ELF-1 (cell line): ENCODE measurements at places on chromosomes 16 and 17.
A peak's percentile ranks its signal among the peaks of the same experiment; 100 is the strongest.

DNA sequence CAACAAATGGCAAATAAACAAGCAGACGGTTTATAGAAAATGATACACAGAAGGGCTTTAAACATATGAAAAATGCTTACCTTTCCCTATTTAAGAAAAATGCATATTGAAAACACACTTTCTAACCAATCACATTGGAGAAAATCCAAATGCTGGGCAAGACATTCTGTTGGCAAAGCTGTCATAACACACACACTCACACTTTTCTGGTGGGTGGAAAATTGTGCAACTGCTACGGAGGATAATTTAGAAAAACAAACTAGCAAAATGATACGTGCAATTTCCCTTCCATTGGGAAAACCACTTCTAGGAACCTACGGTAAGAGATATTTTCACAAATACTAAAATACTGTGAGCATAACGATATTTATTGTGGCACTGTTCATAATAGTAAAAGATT, 9.8 kb upstream of the MYH3 start:
- DNase-seq, result no peak

DNA sequence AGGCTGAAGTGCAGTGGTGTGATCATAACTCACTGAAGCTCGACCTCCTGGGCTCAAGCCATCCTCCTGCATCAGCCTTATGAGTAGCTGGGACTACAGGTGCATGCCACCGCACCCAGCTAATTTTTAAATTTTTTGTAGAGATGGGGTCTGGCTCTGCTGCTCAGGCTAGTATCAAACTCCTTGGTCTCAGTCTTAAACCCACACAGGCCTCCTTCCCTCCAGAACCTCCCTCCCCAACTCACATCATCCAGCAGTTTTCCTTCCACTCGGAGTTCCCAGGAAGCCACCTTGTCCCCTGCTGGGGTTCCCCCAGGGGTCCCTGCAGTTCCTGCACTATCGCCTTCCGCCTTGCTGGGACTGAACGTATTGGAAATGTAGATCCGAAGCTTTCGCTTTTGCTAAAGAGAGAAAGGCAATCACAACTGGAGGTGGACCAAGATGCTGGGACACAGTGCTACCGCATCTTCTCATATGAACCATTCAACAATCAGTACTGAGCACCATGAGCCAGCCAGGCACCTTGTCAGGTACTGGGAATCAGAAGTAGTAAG, 7.2 kb downstream of the SMARCD2 start:
- DNase-seq, result no peak

DNA sequence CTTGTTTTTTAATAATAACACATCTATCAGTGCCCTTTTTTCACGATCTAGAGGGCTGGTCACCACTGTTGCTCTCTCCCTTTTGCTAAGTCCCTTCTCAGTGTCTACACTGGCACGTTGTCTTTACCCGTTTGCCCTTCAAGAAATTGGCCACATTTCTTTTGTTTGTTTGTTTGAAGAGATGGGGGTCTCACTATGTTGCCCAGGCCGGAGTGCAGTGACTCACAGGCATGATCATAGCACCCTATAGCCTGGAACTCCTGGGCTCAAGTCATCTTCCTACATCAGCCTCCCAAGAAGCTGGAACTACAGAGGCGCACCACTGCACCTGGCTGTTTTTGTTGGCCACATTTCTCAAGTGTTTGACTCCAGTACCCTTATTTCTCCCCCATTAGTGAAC, 138.0 kb upstream of the AXIN2 start:
- no peak for DNase-seq

DNA sequence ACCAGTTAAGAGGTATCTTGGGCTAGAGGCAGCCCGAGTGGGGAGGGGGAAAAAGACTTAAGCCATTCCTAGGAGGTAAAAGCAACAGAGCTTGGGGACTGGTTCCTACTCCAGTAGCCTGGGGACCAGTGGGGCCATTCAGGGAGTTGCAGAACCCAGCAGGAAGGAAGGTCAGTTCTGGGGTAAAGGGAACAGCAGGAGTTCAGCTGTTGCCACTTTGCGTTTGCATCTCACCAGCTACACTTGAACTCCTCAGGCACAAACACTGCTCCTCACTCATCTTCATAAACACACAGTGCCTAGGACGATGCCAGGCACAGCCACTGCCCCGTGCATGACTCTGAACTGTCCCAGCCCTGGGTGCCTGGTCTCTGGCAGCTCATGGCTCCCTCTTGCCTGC, 4.0 kb downstream of the HAP1 start:
- no peak for DNase-seq

DNA sequence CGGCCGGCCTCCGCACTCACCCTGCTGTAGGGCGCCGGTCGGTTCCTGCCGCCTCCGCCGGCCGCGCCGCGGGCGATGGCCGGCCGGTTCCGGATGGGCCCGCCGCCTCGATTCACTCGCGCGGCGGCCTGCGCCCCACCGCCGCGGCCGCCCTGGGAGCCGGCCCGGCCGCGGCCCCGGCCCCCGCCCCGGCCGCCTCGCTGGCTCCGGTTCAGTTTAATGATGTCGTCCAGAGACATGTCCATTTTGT, 158 bp downstream of the ALYREF start:
- no peak for DNase-seq

DNA sequence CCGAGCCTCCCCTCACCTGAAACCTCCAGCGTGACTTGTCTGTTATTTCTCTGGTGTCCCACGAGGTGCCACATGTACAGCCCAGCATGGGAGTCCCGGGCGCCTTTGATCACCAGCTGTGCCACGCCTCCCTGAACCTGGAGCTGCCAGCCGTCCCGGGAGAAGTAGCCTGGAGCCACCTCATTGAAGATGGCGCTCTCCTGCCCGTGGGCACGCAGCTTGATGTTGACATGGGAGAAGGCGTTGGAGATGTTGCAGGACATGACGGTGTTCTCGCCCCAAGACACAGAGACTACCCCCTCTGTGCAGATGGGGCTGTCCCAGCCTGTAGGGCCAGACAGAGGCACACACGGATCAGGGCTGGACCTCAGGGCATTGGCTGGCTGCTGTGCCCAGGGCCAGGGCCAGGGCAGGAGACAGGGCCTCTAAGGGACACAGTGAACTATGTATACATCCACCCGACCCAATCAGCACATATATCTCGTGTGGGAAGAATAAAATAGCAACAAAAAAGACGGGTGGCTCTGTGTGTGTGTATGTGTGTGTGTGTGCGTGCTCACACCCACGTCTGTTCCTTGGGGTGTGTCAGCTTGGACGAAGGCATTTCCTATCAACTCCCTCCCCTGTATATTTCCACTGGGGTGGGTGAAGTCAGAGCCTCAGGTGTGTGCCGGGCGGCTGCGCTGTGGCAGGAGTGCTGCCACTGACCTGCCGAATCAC, 7.3 kb upstream of the CD7 start:
- peak; percentile 52 for DNase-seq

DNA sequence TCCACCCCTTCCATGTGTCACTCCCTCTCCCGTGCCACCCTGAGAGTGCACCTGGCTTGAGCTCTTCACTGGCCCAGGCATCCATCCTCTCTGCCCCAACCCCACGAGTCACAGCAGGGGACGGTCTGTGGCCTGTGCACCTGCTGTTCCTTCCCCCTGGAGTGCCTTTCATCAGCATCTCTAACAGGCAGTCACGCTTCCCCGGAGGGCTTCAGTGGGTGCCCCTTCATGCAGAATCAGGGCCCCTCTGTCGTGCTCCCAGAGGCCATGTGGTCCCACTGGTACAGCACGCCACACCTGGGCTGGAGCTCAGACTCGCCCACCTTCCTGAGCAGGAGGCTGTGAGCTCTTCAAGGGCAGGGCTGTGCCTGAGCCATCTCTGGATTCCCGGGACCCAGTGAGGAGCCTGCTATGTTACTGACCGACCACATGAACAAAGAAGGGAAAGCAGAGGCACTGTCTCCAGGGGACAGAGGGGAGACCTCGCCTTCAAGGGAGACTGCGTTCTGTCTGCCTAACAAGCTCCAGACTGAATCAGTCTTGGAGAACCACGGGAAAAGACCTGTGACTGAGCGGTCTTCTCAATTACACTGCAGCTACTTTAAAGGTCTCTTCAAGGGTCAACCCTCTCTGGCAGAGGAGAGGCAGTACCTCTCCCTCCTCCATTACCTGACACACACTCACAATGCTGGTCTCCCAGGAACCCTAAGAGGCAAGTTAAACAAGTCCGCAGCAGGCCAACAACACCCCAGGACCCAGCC, 78.8 kb upstream of the DOC2B start:
- peak; percentile 4 for DNase-seq

GRCh38 chr16:24414534-24414933, 124.8 kb upstream of the RBBP6 start:
- DNase-seq, result no peak

DNA sequence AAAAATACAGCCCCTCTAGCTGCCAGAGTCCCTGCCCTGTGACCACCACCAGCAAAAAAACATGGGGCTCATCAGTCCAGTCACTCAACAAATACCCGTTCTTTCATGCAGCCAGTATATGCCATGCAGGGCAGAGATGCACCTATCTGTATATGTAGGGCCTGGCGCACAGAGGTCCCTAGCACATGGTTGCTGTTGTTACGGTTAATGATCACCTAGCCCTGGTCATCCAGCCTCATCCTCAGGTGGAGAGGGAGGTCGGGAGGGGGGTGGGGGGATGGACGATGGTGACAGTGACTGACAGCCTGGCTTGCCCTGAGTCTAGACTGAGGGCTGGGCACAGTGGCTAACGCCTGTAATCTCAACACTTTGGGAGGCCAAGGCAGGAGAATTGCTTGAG, 1.5 kb downstream of the SDR42E2 start:
- no peak for DNase-seq

GRCh38 chr17:17741349-17742023, 60.2 kb downstream of the RAI1 start:
- DNase-seq, result peak; percentile 67

DNA sequence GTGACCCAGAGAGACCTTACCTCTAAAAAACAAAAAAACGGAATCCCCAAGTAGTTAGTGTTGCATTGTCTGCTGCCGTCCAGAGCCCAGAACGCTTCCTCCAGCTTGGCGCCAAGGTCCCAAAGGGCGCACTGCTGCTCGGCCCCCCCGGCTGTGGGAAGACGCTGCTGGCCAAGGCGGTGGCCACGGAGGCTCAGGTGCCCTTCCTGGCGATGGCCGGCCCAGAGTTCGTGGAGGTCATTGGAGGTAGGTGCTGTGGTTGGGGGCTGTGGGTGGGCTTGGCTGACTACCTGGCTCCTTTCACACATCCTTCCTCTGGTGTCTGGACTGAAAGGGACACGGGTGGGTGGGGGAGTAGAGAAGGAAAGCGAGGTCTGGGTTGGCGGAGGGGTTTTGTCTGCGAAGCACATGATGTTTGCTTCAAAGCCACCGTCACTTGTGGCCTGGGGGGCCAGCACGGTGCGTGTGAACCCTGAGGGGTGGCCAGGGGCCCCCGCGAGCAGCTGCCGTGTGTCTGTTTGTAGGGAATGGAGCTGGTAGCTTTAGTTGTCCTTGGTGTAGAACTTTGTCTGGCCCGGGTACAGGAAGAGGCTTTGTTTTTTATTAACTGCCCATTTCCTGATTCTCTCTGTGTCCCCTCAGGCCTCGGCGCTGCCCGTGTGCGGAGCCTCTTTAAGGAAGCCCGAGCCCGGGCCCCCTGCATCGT, 23.8 kb downstream of the SPG7 start:
- no peak for DNase-seq

- no peak for DNase-seq
Measured at GRCh38 chr16:22933173-22933572, 119.2 kb downstream of the HS3ST2 start.

DNA sequence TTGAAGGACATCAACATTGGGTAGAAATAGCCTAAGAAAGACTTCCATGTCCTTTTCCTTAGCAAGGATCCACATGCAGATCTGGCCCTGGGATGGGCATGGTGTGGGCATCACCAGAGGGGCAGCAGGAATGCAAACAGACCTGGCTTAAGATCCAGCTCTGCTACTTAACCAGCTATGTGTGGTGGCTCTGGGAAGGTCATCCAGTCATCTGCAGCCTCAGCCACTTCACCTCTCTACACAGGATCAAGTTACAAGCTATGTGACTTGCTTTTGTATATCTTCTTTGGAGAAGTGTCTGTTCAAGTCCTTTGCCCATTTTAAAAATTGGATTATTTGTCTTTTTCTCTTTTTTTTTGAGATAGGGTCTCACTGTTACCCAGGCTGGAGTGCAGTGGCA, 13.5 kb upstream of the ADORA2B start:
- no peak for DNase-seq

DNA sequence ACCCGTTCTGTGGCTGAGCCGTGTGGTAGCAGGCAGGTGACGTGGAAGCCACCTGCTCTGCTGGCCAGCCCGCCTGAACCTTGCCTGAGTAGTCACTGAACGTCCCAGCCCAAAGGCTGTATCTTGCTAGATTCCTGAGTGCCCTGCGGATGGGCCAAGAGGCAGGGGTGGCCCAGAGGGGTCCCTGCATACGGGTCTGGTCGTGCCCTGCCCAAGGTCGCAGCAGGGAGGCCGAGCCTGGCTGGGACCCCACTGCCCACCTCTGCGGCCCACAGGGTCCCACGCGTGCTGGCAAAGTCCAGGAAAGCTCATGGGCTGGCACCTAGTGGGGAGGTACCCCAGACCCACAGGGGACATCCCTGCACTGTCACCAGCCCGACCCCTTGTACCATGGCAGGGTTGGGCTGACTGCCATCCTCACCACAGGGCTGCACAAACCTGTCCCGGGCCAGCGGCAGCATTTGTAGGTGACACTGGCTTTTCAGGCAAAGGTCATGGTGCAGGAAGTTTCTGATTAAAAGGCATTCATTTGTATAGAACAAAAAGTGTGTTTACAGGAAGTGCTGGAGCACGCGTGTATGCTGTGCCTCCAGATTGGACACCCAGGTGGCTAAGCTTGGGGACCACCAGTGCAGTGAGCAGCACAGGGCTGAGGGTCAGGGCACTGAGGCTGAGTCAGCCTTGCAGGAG, 45.1 kb upstream of the ZC3H18 start:
- DNase-seq, result no peak

DNA sequence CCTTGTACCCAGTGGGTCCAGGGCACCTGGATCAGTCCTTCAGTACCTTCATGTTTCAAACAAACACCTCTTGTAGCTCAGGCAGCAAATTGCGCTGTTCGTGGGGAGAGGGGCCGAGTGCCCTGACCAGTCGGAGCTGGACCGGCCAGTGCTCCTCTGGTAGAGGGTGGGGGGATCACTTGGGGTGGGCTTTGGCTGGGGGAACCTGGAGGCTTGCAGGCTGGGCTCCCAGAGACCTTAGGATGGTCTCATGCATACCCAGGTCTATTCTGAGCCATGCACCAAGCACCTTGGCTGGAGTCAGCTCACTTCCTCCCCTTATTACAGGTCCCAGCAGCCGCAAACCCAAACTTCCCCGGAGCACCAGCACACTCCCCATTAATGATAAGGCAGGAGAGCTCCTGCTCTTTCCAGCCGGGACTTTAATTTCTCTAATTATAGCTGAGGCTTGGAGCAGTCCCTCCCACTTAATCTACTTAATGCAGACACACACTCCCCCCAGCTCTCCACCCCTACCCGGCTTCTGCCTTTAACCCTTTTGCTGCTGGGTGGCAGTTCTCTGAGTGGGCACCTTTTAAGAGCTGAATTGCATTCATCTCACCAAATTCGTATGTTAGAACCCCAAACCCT, 26.3 kb upstream of the MGAT5B start:
- peak; percentile 44 for DNase-seq
